ENCODE measurements at places on chromosomes 16 and 17. TPM values are rescaled to one million over a fixed set of nuclear protein-coding genes. Genes with fewer than 3 reads are reported as not detected.

- no peaks in the 10 kb centered on the region for H3K36me3 ChIP-seq
- no peak for DNase-seq
- H3K27ac ChIP-seq: no peak overlapping the region
- no peaks in the 10 kb centered on the region for H3K27me3 ChIP-seq
- no peaks in the 10 kb centered on the region for H3K4me1 ChIP-seq
These were observed 13.0 kb downstream of the CPNE7 start for GRCh38 chr16:89588413-89589109.

DNA sequence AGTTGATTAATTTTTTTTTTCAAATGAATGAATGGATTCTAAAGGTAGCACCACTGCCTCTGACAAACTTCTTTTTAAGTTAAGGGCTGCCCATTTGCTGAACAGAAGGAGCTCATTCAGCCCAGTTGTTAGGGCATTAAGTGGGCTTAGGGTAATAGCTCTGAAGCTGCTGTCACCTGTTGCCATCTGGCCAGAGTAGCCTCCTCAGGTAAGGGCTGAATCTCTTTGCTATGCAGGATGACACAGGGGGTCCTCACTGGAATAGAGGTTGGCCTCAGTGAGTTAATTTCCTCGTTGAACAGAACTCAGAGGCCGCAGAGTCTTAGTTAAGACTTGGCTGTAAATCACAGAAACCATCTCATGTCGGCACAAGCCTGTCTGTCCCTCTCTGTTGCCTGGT lies 232.8 kb downstream of the CCDC182 start:
- H3K4me3 ChIP-seq: no peak overlapping the region
- H3K27me3 ChIP-seq: no peaks in the 10 kb centered on the region
- no peak overlapping the region for H3K27ac ChIP-seq
- no peaks in the 10 kb centered on the region for H3K36me3 ChIP-seq
- H3K4me1 ChIP-seq: no peaks in the 10 kb centered on the region

Gene OR1E1
- not detected for total RNA-seq

Gene UTS2R
- 0.39 TPM for total RNA-seq

GRCh38 chr16:69049146-69049545 lies 56.3 kb upstream of the HAS3 start:
- H3K4me1 ChIP-seq: no peaks in the 10 kb centered on the region
- H3K27me3 ChIP-seq: no peaks in the 10 kb centered on the region
- no peak for DNase-seq
- no peak overlapping the region for H3K4me3 ChIP-seq

GRCh38 chr17:10920558-10921108 lies 82.7 kb upstream of the PIRT start:
- H3K27me3 ChIP-seq: no peaks in the 10 kb centered on the region
- H3K4me1 ChIP-seq: no peaks in the 10 kb centered on the region
- H3K27ac ChIP-seq: no peak overlapping the region
- H3K36me3 ChIP-seq: no peaks in the 10 kb centered on the region
- no peak overlapping the region for H3K4me3 ChIP-seq

DNA sequence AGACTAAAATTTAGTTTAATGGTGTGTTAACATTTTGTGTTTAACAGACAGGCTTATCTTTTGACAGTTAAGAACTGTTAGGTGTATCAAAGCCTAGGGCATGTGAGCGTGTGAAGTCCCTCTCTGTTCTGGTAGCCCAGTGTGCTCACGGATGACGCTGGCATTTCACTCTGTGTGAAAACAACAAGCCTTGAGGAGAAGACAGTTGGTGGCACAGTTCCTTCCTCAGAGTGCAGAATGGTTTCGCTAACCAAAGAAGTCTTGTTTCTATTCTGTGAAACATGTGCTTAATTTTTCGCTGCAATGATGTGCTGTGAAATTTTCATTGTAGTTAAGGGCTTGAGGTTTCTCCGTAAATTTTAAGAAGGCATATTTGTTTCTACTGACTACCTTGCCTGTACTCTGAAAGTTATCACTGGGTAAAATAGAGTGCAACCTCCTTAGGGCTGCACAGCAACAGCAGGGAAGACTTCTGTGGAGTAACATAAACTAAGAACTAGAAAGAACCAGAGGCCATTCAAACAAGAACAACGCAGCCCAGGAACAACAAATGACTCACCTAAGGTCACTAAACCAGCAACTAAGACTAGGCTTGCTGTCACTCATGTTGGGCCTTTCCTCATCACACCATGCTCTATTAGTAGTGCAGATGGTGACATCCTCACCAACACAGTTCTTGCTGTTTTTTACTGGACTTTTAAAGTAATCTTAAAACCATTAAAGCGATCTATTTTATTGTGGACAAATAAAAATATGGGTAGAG lies 33.4 kb downstream of the BRD7 start:
- H3K27ac ChIP-seq: no peak overlapping the region
- H3K36me3 ChIP-seq: peaks cover 5% of the 10 kb centered on the region
- no peak overlapping the region for H3K4me3 ChIP-seq
- no peak for DNase-seq
- H3K27me3 ChIP-seq: no peaks in the 10 kb centered on the region
- no peaks in the 10 kb centered on the region for H3K4me1 ChIP-seq
